ENCODE measurements at places on chromosomes 2 and 18. TPM values are rescaled to one million over a fixed set of nuclear protein-coding genes. Genes with fewer than 3 reads are reported as not detected.

- DNase-seq: peak; percentile 55
Measured at GRCh38 chr2:85540133-85540648, 1.2 kb downstream of the MAT2A start.

The CNDP1 gene
- 6.2 TPM for polyA plus RNA-seq

The CABLES1 gene
- polyA plus RNA-seq: 11.7 TPM

- no peak for DNase-seq
Measured at GRCh38 chr2:80244905-80245584, 59.5 kb downstream of the LRRTM1 start.

The SPRED2 gene
- polyA plus RNA-seq: 23.5 TPM

DNA sequence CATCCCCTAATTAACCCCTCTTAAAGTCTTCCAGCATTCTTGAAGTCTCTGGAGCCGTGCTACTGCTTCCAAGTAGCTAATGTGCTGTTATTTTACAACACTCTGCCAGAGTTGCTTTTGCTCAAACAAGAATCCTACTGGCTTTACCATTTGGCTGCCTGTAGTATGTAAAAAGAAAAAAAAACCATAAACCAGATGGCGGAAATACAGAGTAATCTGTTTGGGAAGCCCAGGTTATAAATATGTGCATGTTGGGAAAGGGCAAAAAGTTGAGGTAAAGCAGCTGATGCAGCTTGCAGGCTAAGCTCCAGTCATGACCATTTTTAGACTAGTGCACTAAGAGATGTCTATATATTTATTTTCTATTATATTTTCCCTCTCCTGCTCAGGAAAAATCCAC is 313.2 kb upstream of the ETAA1 start:
- peak; percentile 7 for DNase-seq

The KIF5C gene
- polyA plus RNA-seq: 6.4 TPM

The TMEM198 gene
- polyA plus RNA-seq: 19.9 TPM

The TBC1D8 gene
- 113 TPM for polyA plus RNA-seq

The GYPC gene
- 43.9 TPM for polyA plus RNA-seq

GRCh38 chr2:106997204-106997603 is 111.2 kb upstream of the ST6GAL2 start:
- no peak for DNase-seq

DNA sequence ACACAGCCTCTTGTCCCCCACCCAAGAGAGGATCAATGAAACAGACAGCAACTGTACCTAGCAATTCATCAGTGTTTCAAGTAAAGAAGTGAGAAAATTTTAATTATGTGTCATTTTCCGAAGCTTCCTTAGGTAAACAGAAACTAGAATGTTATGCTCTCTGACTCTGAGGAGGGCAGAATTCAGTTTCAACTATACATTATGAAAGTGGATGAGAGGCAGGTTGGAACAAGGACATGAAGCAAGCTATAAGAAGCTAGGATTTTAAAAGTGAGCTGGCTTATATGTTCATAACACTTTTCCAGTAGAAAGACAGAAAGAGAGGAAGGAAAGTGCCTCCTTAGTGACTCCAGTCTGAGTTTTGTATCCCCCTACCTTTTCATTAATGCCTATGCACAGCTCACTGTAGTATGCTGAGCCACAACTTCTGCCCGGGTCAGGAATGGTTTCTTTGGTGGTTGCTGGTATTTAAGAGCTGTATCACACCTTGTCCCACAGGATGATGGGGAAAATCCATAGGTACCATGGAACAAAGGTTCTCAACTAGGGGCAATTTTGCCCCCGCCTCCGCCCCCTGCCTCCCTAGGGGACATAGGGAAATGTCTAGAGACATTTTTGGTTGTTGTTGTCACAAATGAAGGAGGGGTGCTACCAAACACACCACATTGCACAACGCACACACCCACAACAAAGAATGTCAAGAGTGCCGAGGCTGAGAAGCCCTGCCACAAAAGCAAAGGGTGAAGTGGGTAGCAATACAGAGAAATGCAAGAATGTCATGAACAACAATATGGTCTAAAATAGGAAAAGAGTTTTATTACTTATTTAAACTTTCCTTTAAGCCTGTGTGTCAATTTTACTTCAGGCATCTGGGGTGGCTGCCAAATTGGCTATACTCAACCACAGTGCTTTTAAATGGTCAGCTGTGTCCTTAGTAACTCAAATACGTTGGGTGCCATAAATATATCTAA is 161.0 kb upstream of the ZFP36L2 start:
- DNase-seq: no peak

DNA sequence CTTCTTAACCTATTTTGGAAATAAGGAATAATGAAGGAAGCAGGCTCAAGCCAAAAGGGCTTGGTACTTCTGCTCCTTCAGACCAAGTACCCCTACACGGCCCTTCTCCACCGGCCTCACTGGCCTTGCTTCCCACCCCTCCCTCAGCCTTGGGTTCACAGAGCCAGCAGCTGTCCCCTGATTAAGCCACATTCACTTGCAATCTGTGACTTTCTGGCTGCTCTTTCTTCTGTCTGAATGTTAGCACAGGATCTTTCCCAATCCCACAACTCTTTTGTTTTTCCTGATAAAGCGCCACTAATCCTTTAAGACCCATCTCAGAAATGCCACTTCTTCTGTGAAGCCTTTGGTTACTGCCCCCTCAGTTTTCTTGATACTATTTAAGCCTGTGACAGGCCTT is 52.4 kb downstream of the REEP1 start:
- no peak for DNase-seq

The NFU1 gene
- polyA plus RNA-seq: 60.8 TPM

The WBP1 gene
- 76.0 TPM for polyA plus RNA-seq

- no peak for DNase-seq
Measured at GRCh38 chr2:120669971-120670370, 65.7 kb upstream of the GLI2 start.

DNA sequence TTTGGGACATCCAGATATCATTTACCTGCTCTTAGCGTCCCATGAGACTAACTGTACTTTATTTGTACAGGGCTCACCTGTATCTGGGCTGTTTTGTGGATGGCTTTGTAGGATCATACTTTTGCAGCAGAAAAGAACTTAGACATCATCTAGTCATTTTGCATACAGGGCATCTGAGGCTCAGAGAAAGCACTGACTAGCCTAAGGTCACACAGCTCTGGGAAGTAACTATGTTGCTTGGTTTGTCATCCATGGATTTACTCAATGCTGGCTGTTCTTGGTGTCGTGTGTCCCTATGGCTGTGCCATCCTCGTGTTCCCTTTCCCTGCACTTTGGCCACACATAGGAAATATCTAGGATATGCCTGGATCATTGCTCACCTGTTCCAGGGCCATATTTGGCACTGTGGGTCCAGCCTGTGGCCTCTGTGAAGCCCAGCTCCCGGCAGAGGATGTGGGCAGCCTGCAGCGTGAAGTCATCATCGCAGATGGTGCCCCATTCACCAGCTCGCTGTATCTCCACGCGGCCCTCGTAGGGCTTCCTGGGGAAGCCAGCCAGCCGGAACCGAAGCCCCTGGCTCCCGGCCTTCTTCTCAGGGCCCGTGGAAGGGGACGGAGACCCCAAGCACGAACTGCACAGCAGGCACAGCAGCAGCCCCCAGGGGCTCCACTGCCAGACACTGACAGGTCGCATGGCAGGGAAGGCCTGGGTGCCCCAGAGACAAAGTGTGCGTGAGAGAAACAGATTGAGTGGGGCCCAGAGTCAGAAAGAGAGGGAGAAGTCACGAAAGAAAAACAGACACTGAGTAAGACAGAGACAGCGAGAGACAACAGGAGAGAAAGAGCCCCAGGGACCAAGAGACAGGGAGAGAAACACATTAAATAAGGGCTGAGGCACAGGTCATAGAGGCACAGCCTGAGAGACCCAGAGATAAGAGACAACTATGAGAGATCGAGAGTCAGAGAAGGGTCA is 1.5 kb downstream of the LOXL3 start:
- DNase-seq: no peak

DNA sequence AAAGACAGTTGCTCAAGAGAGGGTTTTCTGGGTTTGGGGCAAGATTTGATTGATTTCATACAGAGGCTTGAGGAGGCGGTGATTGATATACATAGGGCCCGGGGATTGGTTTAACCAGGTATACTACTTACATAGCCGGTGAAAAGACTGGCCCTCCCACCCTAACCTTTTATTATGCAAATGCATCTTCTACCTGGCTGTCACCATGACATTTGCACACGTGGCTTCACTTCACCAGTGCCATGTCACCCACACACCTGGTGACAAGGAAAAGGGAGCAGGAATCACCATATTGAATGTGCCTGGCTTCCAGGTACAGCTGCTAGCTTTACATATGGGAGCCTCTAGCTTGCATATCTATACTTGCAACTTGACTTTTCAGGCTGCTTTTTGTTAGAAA is 9.7 kb downstream of the ERMN start:
- DNase-seq: no peak

The DSC2 gene
- 12.7 TPM for polyA plus RNA-seq

DNA sequence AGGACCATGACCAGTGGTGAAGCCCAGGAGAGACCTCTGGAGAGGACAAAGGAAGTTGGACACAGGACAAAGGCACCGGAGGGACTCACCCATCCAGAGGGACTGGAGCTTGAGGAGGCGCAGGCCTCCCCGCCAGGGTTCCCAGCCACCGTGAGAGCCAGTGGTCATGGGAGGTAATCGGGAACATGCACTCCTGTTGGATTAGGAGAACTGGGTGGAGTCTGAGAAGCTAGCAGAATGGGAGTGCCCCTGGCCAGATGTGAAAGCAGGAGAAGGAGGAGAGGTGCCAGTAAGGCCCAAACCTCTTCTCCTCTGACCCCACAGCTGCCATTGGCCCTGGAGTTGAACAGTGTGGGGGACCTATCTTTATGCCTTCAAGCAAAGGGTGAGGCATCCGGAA is 20.3 kb downstream of the POU3F3 start:
- no peak for DNase-seq

All from small intestine (tissue), 16 donors.